ENCODE measurements at places on chromosomes 6 and 20.

- no peak for DNase-seq
These were observed 47.1 kb downstream of the DST start for GRCh38 chr6:56595490-56596122.

GRCh38 chr20:16479666-16480065 lies 93.6 kb downstream of the KIF16B start:
- no peak for DNase-seq

- no peak for DNase-seq
These were observed 9.6 kb downstream of the CLDN20 start for GRCh38 chr6:155273431-155273830.

- DNase-seq: no peak
These were observed 579 bp downstream of the LRFN2 start for GRCh38 chr6:40586369-40587201.

DNA sequence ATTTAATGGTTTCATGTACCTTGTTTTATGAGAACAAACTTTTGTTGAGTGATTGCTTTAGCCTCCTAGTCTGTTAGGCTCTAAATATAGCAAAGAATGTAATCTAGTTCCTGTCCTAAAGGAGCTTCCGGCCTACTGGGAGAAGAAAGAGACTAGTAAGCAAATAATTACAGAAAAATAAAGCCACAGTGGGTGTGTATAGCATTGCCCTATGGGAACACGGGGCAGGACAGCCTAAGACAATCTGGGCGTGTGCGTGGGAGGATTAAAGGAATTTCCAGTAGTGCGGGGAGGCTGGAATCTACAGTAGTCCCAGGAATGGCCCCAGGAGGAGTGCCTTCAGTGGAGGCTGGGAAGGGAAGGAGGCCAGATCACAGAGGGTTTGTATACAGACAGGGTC lies 98.1 kb upstream of the AKAP12 start:
- no peak for DNase-seq

DNA sequence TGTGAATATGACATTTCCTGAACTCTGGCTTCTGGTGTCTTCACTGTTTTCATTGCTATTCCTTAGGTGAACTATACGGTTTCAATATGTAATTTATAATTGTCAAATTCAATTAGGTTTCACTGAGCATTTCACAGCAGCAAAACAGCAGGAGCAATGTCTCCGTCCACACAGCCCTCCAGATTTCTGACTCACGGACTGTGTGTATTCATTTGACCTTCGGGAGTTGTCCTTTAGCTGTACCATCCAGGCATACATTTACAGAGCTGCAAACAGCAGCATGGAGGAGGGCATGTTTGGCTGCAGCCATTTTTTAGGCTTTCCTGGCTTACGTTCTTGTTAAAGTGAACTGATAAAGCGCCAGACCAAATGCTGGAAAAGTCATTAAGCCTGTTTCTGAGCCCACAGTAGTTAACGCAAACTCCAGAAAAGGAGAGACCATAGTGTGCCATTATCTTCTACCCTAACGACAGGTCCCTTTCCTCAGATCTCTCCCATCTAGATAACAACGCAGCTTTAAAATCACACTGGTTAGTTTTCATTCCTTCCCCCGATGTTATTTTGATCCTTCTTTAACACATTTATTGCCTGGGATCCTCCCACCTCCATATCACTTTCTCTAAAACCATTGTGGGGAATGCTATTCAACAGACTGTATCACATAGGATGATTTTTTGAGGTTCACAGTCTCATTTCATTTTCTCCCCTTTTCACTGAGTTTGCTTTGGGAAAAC lies 18.3 kb downstream of the FOXC1 start:
- no peak for DNase-seq

- DNase-seq: no peak
These were observed 914 bp downstream of the SNAP91 start for GRCh38 chr6:83707829-83708545.

DNA sequence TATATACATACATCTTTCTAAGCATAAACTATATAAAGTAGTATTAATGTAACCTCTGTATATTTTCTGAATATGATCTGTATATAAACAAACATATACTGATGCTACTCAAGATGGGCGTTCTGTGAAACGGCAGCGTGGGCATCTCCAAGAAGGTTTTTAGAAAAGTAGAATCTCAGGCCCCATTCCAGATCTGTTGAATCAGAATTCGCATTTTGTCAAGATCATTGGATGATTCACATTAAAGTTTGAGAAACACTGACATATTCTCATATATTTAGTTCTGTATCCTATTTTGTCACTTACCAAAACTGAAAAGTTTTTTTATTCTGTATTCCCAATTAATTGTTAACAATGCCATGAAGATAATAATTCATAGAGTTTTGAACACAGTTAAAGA lies 5.5 kb downstream of the C6orf141 start:
- no peak for DNase-seq

DNA sequence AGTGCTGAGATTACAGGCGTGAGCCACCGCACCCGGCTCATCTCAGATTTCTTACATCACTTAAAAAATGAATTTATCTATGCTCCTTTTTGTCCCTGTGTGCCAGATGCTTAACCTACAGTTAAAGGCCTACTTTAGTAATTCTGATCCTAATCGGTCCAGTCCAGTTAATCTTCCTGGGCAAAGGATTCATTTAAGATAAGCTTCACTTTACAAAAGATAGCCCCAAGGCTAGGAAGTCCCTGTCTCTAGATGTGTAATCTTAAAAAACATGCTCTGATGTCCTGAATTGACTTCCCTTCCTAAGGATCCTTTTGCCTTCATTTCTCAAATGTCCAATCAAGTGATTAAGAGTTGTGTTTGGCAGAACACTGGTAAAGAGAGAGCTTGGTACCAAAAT lies 68.4 kb upstream of the IPCEF1 start:
- DNase-seq: no peak
